ENCODE measurements at places on chromosomes 16 and 17.

DNA sequence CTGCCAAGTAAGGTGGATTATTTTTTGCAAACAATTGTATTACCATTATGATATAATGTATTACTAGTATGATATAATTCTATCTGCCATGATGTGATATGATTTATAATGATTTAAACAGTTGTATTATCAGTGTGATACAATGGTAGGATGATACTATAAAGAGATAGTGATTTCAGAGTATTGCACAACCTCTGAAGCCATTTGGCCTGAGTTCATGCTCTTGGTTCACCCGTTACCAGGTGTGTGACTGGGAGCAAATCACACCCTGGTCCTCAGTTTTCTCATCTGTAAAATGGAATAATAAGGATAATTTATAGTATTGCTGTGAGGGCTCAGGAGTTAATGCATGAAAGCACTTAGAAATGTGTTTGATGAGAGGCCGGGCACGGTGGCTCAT, 905.0 kb upstream of the RBFOX1 start:
- no peak for DNase-seq

DNA sequence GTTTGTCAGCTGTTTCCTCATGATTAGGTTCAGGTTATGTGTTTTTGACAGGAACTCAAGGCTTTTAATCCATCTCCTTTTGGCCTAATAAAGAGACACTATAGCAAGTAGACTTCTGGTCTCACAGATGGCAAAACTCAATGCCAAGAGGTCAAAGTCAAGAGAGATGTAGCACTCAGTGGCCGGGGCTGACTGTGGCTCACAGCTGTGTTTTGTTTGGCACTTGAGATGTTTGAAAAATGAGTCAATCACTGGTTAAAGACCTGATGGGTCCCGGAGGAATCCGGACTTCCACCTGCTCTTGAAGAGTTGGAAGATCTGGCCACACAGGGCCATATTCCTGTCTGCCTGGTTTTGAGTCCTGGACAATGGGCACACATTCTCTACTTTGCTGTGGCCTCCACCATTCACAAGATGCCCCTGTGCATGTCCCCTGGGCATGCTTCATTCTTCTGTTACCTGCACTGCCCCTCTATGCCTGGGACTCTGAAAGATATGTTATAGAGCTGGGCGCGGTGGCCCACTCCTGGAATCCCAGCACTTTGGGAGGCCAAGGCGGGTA, 210.3 kb downstream of the SNX29 start:
- no peak for DNase-seq

DNA sequence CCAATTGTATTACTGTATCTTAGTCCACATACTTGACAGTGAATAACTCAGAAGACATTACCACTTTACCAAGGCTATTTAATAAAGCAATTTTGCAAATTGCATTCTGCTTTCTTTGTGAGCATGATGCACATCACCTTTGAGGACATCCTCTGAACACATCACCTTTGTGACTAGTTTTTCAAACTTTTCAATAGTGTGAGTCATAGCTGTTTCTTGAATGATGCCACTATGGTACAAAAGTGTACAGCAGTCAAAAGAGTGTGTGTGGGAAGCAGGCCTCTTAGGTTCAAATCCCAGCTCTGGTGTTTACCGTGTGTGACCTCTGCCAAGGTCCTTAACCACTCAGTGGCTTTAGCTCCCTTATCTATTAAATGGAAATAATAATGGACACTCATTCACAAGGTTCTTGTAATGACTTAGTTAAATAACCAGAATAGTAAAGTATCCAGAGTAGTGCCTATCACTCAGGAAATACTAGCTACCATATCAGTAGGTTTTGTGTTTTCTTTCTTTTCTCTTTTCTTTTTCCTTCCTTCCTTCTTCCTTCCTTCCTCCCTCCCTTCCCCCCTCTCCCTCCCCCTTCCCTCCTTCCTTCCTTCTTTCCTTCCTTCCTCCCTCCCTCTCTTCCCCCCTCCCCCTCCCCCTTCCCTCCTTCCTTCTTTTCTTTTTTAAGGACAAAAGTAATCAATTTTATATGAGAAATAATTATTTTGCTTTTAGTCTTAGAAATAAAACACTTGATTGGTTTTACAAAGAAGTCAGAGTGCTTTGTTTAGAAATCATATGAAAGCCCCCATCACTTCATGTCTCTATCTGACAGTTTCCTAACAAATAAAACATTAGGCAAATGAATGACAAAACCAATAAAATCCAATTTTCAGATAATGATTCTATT, 178.9 kb downstream of the MYO1D start:
- DNase-seq: no peak

DNA sequence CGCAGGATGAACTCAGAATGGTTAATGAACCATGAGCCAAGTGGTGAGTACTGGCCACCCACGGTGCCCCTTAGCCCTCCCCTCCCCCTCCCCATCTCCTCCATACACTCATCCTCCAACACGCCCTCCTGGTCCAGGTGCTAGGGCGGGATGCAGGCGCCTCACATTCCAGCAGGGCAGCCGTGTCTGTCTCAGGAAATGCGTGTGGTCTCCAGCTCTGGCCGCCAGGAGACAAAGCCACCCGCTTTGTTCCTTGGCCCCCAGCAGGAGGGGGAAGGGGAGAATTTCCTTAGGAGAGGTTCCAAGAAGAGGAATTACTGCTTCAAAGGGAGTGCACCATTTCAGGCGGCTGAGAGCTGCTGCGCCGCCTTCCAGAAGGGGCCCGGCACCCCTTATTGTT, 29.7 kb upstream of the RMI2 start:
- no peak for DNase-seq

DNA sequence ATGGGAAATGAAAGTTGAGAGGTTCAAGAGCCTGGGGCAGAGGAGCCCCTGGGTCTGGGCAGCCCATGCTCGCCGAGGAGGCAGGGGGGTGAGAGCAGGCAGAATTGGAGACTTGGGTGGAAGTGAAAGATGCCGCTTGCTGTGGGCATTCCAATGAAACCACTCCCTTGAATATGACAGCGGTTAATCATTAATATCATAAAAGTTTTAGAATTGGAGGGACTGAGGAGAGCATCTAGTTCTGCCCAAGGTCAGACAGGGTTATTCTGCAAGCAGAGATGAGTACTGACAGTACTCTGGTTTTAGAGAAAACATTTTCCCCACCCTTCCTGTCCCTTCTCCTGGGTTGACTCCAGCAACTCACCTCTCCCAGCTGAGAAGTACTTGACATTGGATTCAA, 180.2 kb downstream of the MSI2 start:
- DNase-seq: peak; percentile 32

- DNase-seq: peak; percentile 87
Measured at GRCh38 chr16:85557971-85558657, 55.0 kb upstream of the GSE1 start.

DNA sequence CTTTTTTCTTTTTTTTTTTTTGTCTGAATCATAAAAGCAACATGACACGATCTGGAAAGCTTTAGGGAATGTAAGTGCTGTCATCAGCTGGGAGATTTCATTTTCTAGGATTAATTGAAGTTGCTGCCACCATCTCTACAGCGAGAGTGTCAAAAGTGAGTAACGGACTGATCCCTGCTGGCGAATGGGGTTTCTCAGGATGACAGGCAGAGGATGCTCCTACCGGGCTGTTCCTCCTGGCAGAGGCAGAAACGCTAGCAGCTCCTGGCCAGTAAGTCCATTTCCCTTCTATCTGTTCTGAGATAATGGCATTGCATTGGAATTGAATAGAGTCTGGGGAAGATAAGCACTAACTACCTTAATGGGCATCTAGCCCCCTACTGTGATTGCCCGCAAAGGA, 80.5 kb upstream of the KIFC3 start:
- no peak for DNase-seq

DNA sequence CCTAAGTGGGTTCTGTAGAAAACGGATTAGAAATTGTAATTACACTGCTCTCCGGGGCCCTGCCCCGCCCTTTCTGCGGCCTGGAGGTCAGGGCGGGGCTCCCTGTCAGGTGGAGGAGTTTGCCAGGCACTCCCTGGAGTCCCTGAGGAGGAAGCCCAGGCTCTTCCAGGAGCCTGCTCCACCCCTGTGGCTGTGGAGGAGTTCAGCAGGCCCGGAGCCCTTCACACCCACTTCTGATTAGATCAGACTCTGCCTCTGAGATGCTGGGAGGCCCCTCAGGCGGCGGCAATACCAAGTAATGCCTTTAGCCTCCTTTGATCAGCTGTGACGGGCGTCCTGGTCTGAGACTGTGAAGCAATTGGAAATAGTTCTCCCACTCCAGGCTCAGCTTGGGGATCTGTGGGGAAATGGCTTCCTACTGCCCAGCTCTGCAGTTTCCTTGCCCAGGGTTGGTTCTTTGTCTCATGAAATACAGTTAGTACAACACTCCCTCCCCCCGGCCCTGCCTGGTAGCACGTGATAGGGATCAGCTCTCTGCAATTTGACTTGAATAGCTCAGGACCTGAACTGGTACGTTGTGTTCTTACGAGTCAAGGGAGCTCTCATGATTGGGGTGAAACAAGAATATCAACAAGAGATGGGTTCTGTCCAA, 22.3 kb downstream of the BAIAP2 start:
- no peak for DNase-seq

All from DMS79 (cell line).